ENCODE measurements at places on chromosomes 6 and 20.
A peak's percentile ranks its signal among the peaks of the same experiment; 100 is the strongest.

- no peak for DNase-seq
Observed at GRCh38 chr6:128149796-128150195, 248.9 kb upstream of the THEMIS start.

DNA sequence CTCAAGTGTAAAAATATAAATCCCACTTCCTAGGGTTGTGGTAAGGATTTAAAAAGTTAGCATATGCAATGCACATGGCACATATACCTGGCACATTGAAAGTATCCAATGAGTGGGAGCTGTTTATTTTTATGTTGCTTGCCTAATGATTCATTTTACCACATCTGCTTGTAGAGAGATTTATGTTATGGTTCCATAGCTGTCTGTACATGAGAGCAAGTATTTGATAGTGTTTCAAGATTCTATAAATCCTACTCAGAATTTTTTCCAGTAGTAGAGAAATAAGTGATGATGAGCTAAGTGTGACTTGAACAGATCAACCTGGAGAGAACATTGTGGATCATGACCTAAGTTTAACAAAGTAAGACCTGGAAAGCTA is 125.3 kb upstream of the SPTLC3 start:
- DNase-seq: no peak

DNA sequence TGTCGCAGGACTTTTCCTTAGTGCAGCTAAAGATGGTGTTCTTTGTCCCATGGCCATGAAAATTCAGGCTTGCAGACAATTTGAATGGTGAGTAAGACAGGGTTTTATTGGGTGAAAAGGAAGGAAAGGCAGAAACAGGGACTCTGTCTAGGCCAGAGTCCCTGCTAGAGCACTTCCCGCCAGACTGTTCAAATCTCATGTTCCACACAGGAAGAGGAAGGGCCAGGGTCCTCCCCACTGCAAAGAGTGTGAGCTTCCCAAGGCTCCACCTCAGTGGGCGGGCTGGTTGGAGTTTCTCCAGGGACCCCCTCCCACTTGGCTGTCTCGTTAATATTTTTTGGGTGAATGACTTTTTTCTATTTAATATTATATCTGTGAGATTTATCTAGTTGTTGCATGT is 29.0 kb downstream of the COL19A1 start:
- DNase-seq: no peak

GRCh38 chr6:64081453-64081852 is 445.9 kb downstream of the PHF3 start:
- DNase-seq: no peak

GRCh38 chr6:94894300-94894699 is 683.0 kb upstream of the MANEA start:
- DNase-seq: no peak

DNA sequence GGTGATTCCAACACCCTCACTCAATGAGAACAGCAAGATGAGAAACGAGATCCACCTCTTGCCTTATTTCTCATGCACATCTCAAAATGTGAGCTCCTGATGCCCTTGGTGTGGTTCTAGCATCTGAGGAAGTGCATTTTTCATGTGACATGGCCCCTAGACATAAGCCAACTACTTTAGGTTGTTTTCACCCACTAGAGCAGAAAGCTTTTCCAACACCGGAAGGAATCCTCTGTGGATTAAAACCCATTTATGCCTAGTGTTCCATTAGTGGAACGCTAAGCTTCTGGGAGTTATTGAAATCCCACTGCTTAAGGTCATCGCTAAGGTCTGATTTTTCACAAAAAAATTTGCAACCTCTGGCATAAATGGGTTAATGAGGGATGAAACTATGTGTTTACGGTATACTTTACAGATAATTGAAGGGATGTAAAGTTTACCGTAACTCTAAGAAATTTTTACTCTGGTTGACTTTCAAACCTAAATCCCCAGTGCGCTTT is 24.0 kb downstream of the CYP24A1 start:
- no peak for DNase-seq

DNA sequence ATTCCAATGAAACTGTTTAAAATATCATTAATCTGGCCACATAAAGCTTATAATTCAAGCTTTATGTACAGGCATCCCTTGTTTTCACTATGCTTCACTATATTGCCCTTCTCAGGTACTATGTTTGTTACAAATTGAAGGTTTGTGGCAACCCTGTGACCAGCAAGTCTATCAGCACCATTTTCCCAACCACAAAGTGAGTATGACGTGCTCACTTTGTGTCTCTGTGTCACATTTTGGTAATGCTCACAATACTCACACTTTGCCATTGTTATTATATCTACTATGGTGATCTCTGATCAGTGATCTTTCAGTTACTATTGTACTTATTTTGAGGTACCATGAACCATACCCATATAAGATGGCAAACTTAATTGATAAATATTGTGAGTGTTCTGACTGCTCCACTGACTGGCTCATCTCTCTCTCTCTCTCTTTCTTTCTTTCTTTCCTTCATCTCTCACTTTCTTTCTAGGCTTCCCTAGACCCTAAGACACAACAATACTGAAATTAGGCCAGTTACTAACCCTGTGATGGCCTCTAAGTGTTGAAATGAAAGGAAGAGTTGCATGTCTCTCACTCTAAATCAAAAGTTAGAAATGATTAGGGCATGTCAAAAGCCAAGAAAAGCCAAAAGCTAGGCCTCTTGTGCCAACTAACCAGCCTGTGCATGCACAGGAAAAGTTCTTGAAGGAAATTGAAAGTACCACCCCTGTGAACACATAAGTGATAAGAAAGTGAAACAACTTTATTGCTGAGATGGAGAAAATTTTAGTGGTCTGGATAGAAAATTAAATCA is 227.9 kb downstream of the BCAS1 start:
- DNase-seq: peak; percentile 40

GRCh38 chr6:125340991-125341390 is 39.2 kb upstream of the HDDC2 start:
- DNase-seq: no peak

GRCh38 chr6:25832670-25833069 is 818 bp upstream of the SLC17A1 start:
- DNase-seq: no peak

DNA sequence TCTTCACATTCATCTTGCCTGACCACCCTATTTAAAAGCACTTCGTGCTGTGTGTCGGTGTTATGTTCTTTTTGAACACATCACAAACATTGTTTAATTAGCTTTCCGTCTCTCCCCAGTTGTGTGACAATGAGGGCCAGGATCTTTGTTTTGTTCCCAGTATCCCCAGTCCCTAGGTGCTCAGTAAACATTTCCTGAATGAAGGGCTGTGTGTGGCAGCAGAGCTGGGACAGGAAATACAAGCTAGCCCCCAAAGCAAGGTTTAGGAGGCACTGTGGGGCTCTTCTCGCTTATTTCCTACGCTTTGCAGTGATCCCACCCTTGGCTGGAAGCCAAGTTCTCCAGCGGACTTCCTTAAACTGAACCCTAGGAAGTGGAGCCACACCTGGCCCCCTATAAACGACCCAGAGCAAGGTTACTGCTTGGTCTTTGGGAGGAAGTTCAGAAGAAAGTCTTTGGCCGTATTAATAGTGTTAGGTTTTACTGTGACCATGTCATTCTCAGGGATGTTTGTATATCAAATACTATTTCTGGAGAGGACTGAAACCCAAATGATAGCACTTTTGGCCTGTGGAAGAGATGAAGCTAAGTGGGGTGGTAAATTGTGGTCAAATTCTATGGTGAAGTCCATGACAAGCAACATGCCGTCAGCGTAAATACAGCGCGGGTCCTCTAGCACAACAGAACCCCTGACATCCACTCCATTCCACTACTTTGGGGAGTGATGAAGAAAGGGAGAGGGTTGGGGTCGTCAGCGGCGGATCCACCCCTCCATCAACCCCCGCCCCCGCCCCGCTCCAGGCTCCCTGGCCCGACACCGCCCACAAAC is 570 bp upstream of the FANCE start:
- no peak for DNase-seq

DNA sequence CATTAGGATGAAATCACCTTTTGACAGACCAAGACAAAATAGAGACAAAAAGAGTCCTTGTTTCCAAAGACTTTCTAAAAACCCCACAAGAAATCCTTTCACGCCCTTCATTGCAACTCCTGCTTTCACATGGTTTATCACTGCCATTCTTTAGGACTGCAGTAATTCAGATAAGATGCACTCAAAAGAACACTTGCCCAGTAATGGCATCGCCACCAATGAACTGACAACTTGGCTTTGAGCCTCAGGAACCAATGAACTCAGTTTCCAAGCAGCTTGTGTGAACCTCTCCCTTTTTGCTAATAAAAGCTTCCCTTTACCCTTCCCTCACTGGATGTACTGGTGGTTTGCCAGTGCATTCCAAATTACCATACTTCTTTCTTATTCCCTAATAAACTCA is 21.8 kb downstream of the OSTM1 start:
- DNase-seq: no peak

- no peak for DNase-seq
Observed at GRCh38 chr6:169960886-169961611, 209.6 kb downstream of the ERMARD start.

GRCh38 chr20:21391185-21391971 is 5.9 kb downstream of the NKX2-4 start:
- DNase-seq: no peak

DNA sequence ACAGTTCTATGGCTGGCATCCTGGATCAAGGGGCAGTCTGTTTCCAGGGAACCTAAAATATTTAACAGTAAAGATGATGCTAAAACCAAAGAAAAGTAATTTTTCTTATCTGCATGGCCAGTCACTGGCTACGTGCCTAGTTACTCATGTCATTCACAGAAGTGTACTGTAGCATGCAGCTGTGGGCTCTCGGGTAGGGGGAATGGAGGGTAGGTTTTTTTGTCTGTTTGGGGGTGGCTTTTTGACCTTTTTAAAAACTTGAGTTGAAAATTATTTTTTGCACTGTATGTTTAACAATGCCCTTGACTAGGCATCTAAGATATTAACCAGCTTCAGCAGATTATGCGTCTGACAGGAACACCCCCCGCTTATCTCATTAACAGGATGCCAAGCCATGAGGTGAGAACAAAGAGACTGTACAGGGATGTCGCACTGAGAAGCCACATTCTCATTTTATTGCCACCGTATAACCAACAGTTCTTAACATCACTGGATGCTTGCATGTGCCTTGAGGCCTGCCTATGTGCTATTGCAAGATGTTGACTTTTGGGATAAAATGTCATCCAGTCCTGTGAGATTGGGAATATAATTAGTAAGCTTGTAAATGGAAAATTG is 30.3 kb upstream of the MAPK13 start:
- no peak for DNase-seq

- DNase-seq: no peak
Observed at GRCh38 chr20:54190217-54190616, 16.4 kb upstream of the CYP24A1 start.

DNA sequence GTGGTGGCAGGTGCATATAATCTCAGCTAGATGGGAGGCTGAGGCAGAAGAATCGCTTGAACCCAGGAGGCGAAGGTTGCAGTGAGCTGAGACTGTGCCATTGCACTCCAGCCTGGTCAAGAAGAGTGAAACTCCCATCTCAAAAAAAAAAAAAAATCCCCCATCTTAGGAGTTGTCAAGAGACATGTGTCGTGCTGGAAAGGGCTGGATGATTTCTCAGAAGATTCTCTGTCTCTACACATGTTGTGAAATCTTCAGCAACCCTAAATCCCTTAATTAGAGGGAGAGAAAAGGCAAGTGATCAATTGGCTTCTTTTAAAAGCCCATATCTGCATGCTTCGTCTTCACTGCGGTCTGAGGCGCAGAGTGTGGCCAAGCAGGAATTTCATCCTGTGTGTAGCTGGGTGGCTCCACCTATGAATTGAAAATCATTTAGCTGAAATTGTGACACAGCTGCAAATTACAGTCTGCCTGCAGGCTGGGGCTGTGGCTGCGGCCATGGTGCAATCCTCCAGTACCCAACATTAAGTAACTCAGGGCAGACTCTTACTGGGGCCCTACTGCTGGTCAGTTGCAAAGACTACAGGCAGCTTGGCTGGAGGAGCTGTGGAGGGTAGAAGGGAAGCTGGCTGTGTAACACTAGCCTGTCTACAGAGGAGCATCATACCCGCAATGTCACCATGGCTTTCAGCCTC is 3.2 kb upstream of the TGM3 start:
- no peak for DNase-seq

DNA sequence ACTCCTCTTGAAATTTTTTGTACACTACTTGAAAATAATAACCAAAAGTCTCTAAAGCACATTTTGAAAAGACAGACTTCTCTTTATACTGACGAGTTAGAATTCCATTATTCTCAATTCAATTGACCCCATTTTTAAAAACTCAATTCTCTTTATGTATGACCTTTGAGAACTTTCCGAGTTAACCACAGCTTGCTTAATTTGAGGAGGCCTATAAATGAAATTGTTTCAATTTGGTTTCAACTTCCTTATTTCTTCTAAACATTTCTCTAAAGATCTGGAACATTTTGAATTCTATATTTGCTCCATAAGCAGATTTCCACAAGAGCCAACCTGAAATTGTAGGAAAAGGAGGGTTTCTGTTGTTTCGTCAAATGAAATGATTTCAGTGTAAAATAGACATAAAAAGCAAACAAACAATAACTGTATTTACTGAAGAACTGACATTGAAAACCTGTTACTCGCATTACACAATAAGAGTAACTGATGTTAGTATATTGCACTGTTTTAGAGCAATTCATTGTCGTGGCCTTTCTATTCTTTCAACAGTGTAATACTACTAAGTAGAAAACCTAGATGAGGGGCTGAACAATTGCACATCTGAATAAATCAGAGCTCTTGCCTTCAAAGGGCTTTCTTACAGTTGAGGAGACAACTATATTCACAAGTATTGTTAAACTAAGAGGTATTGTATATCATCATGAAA is 223.6 kb downstream of the HIVEP2 start:
- no peak for DNase-seq

GRCh38 chr6:149363154-149363553 is 36.9 kb upstream of the SUMO4 start:
- no peak for DNase-seq

DNA sequence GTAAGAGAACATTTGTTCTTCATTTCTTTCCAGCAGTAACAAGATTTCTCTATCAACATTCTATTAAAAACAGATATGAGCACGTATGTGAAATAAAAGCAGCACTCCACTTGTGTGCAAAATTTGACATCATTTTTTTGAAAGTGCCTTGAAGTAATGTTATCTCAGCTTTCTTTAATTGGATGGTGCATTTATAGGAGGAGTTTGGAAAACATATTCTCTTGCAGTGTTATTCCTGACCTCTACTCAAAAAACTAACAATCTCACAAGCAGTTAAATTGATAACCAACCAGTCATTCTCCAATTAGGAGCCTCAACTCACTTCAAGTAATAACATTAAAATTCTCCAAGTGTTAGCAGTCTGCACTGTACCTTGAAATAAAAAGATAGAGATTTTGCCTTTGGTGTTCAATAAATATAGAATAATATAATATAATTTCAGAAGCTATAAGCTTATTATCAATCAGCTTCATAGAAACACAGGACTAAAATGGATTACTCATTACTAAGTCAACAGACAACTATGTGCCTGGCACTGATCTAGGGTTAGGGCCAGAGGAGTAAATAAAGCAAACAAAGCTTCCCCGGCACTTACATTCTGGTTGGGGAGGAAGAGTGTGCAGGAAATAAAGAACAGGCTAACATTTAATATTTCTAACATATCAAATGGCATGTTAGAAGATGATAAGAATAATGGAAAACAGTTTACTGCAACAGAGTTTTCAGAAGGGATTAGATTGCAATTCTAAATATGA is 149.0 kb upstream of the SGK1 start:
- DNase-seq: no peak
